ENCODE measurements at places on chromosomes 12 and 14.

DNA sequence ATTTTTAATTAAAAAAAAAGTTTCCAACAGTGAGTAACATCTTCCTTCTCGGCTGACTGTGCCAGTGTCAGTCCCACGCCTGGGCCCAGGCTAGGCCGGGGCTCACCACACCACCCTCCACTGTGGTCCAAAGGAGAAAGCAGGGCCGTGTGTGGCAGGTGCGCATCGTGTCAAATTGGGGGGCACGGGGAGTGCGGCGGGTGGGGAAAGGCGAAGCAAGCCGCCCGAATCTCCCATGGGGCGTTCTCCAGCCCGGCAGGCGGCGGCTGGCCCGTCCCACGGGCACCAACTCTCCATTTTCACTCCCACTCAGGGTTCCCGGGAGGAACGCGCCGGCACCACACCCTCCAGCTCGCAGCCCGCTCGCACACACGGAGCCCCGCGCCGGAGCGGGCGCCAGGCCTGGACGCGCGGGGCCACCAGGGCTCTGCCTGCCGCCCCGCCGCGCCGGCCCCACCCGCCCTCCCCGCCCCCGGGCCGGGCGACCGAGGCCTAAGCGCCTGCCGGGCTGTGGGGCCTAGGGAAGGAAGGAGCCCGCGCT is 604 bp downstream of the EEA1 start:
- no peak for DNase-seq

GRCh38 chr12:116962197-116962596 is 51.4 kb downstream of the FBXW8 start:
- DNase-seq: no peak

DNA sequence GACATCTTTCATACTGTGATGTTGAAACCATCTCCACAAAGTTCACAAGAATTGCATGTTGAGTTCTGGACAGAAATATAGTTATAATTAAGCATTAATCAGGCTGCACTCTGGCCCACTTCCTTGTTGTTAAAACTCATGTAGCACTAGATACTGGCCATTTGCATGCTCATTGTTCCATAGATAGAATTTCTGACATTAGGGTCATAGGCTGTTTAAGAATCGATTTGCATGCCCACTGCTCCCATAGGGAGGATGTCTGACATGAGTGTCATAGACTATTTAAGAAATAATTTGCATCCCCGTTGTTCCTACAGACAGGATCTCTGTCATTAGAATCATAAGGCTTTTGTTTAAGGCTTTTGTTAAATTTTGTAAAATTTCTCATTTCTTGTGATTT is 50.2 kb downstream of the MYF5 start:
- DNase-seq: no peak

GRCh38 chr12:110575326-110575725 is 7.8 kb downstream of the PPTC7 start:
- no peak for DNase-seq

DNA sequence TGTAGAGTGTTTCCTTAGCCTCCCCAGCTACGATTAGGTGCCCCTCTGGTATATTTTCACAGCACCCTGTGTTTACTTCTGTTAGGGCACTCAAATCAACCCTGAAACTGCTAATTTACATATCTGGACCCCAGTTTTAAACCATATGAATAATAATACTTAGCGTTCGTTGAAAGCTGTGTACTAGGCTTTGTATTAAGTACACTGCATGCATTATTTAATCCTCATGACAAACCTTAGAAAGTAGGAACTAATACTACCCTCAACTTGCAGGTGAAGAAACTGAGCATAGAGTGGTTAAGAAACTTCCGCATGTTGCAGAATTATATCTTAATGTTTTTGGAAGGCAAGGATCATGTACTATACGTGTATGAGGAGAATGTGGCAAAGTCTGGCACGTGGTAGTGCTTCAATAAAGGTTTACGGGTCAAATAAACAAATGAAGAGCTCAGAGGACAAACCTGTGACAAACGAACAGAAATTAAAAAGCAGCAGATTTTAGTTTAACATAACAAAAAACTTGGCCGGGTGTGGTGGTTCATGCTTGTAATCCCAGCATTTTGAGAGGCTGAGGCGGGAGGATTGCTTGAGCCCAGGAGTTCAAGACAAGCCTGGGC is 22.2 kb upstream of the ARID2 start:
- no peak for DNase-seq

DNA sequence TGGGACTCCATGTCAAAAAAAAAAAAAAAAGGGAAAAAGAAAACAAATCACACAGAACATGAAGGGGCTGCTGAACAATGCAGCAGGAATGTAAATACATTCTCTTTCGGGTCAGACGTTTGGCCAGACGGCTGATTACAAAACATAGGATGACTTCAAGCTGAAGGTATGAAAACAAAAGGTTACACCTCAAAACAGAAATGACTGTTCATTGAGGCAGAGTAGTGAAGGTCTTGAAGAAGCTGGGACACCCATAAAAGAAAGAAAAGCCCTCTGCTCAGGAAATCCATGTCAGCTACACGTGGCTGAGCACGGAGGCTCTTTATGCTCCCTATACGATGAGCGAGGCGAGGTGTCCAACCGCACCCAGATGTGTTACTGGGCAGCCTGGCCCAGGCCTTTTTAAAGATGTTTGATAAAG is 37.7 kb downstream of the FGD4 start:
- no peak for DNase-seq

- DNase-seq: peak; percentile 54
These were observed at the start of gene HOXC10 for GRCh38 chr12:53984901-53985691. TSS of gene HOXC10 (plus strand) at chr12:53985146. CDS start at chr12:53985260, 114 bp downstream.

Measured in NCI-H345 (cell line).